ENCODE measurements at places on chromosomes 1 and 21.
A peak's percentile ranks its signal among the peaks of the same experiment; 100 is the strongest.

DNA sequence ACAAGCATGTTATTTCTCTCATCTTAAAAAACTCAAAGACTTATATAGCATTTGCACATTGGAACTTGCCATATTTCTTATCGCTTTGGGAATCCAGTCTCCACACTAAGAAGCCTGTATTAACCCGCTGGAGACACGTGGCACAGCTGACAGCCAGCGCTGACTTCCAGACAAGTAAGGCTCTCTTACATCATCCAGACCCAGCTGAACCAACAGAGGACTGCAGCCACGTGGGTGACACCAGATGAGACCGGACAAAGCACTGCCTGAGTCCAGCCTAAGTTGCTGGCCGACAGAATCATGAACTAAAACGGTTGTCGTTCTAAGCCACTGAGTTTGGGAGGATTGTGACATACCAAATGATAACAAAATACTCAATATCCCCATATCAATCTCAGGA, 6.3 kb upstream of the CD247 start:
- H3K36me3 ChIP-seq, result no peaks in the 10 kb centered on the region
- H3K27ac ChIP-seq, result no peak overlapping the region
- H3K27me3 ChIP-seq, result peaks cover 3% of the 10 kb centered on the region
- DNase-seq, result no peak

DNA sequence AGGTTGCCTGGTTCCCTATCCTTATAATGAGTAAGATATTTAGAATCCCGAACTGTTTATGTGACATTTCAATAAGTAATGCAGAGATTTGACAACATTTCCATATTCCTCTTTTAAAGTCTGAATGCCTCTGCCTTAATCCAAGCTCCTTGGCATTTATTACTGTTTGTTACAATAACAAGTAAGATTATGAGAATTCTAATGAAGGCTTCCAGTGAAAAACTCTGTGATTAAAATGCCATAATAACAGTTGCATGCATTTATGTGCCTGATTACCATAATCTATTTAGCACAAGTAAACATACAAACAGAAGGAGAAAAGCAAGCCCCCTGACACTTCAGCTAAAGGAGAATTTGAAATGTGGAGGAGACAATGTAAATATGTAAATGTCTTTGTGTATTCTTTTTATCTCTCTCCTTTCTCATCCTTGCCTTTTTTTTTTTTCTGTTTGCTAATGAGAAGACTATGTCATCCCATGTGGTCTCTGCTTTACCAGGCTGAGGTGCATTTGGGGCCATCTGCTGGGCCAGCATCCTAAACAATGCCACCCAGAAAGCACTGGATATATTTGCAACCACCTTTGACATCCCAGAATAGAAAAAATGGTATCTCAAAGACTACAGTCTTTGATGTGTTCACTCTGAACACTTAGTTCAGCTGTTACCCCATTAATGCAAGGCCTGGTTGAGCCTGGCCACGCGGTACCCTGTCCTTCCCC, 17.2 kb upstream of the OLIG2 start:
- no peak for DNase-seq
- no peak overlapping the region for H3K4me3 ChIP-seq

- H3K27me3 ChIP-seq, result peaks cover 47% of the 10 kb centered on the region
- DNase-seq, result no peak
- H3K27ac ChIP-seq, result no peak overlapping the region
- H3K4me3 ChIP-seq, result no peak overlapping the region
Measured at GRCh38 chr1:24878045-24878444, 52.0 kb downstream of the RUNX3 start.

- H3K36me3 ChIP-seq, result no peaks in the 10 kb centered on the region
- no peaks in the 10 kb centered on the region for H3K4me1 ChIP-seq
- no peak overlapping the region for H3K4me3 ChIP-seq
Measured at GRCh38 chr1:68149110-68149798, 83.1 kb downstream of the WLS start.

GRCh38 chr1:52676249-52676903, 21.8 kb downstream of the COA7 start:
- H3K27me3 ChIP-seq, result no peaks in the 10 kb centered on the region
- no peak overlapping the region for H3K4me3 ChIP-seq
- H3K4me1 ChIP-seq, result peaks cover 18% of the 10 kb centered on the region
- peaks cover 4% of the 10 kb centered on the region for H3K36me3 ChIP-seq
- no peak for DNase-seq

GRCh38 chr1:210359255-210359654, 30.6 kb downstream of the HHAT start:
- H3K36me3 ChIP-seq, result no peaks in the 10 kb centered on the region
- no peak for DNase-seq
- H3K4me1 ChIP-seq, result no peaks in the 10 kb centered on the region
- peaks cover 8% of the 10 kb centered on the region for H3K27me3 ChIP-seq

GRCh38 chr21:16095005-16095404, 365.2 kb downstream of the USP25 start:
- no peak overlapping the region for H3K4me3 ChIP-seq
- no peak overlapping the region for H3K27ac ChIP-seq
- DNase-seq, result no peak
- H3K4me1 ChIP-seq, result no peaks in the 10 kb centered on the region
- no peaks in the 10 kb centered on the region for H3K27me3 ChIP-seq

- H3K4me1 ChIP-seq, result no peaks in the 10 kb centered on the region
- no peaks in the 10 kb centered on the region for H3K27me3 ChIP-seq
- DNase-seq, result no peak
- H3K4me3 ChIP-seq, result no peak overlapping the region
- no peak overlapping the region for H3K27ac ChIP-seq
Measured at GRCh38 chr1:68585351-68585750, 88.5 kb upstream of the DEPDC1 start.

DNA sequence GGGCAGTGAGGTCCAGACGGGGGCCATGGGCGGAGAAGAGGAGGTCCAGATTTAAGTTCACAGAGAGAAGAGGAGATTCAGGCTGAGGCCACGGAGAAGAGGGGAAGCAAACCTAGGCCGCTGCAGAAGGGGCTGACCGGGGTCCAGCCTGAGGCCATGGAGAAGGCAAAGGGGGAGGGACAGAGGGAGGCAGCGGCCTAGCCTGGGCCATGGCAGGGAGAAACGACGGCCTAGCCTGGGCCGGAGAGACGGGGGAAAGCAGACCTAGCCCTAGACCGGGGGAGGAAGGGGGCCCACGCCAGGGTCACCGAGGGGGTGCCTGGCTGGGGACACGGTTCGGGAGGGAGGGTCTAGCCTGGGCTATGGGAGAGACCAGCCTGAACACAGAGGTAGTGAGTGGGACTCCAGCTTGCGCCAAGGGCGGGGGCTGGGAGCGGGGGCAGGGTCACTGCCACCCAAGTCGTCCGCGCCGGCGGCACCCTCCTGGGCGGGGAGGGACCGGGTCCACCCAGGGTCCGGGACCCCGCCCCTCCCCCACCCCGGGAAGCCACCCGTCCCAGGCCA, 459 bp downstream of the CAPZB start:
- no peak for DNase-seq
- peak overlapping the region; percentile 95 for H3K4me3 ChIP-seq
- H3K36me3 ChIP-seq, result peaks cover 15% of the 10 kb centered on the region
- peak overlapping the region; percentile 95 for H3K27ac ChIP-seq
- H3K27me3 ChIP-seq, result no peaks in the 10 kb centered on the region

- no peak overlapping the region for H3K4me3 ChIP-seq
- H3K4me1 ChIP-seq, result no peaks in the 10 kb centered on the region
- H3K27me3 ChIP-seq, result peaks cover 6% of the 10 kb centered on the region
- no peak overlapping the region for H3K27ac ChIP-seq
- no peak for DNase-seq
Measured at GRCh38 chr21:31766899-31767298, 35.0 kb upstream of the SCAF4 start.

GRCh38 chr1:24955161-24955560, 25.1 kb upstream of the RUNX3 start:
- H3K4me1 ChIP-seq, result peaks cover 84% of the 10 kb centered on the region
- no peak for DNase-seq
- peak overlapping the region; percentile 87 for H3K4me3 ChIP-seq
- H3K36me3 ChIP-seq, result peaks cover 61% of the 10 kb centered on the region
- no peaks in the 10 kb centered on the region for H3K27me3 ChIP-seq
- H3K27ac ChIP-seq, result peak overlapping the region; percentile 96

DNA sequence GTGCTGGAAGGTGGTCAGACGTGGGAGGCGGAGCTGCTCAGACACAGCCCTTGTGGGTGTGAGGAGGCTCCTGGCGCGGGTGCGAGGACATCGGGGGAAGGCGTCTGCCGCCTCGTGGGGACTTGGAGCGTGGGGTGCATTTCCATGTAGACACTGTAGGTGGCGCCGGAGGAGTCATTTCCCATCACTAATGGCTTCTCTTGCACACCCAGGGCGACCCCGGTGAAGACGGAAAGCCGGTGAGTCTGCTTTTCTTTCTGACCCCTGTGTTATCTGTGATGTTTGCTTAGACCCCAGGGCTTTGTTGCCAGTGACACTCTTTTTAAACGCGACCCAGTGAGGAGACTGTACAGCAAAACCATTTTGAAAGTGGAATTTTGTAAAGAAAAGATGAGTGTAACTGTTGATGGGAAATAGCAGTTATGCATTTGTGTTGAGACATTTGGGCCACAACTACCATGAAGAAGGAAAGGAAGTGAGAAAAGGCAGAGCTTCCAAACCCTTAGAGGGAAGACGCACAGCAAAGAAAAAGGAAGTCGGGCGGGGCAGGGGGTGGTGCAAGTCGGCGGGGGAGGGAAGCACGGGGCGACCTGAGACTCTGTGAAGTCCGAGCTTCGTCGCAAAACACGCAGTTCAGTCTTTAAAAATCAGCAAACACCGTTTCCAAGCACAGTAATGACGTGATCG, 64.0 kb downstream of the SLC19A1 start:
- peak overlapping the region; percentile 86 for H3K27ac ChIP-seq
- H3K36me3 ChIP-seq, result no peaks in the 10 kb centered on the region
- no peaks in the 10 kb centered on the region for H3K27me3 ChIP-seq
- peak; percentile 80 for DNase-seq
- peaks cover 34% of the 10 kb centered on the region for H3K4me1 ChIP-seq

DNA sequence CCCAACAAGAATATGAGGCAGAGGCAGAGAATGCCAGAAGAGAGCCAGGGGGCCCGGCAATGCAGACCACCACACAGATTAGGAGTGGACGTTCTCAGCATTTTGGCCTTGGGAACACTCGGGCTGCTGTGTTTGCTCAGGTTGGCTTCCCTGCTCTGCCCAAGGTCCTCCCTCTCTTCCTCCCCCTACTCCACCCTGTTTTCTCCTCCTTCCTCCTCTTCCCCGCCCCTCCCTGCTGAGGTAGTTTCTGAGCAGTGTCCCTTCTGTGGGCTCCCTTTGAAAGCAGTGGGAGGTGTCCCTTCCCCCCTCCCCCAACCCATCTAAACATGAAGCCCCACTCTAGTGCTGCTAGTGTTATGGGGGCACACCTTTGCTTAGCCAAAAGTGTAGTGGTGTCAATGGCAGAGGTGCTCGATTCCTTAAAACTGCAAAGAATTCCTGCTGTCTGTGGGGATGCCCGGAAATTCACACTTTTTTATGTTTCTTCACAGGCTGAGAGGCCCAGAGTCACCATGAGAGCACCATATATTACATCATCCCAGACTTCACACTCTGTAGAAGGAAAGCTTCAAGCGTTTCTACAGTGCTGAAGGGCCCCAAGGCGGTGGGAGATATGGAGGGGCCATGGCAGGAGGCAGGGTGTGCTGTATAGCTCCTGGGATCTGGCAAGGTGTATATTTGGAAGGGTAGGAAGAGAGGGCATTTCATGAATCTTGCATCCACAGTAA, at the start of gene HHIPL2:
Gene HHIPL2 (minus strand): TSS at position 161 of the 728 bp plus-strand sequence. CDS start 60 bp downstream, at position 101.
- no peak within 1 kb of the TSS for H3K4me3 ChIP-seq
- no peak within 1 kb of the TSS for H3K27ac ChIP-seq
- peaks cover 15% of the 10 kb centered on the region for H3K27me3 ChIP-seq
- no peaks in the 10 kb centered on the region for H3K36me3 ChIP-seq

GRCh38 chr1:183881387-183882131, 76.6 kb downstream of the RGL1 start:
- H3K4me3 ChIP-seq, result no peak overlapping the region
- DNase-seq, result no peak
- H3K27me3 ChIP-seq, result no peaks in the 10 kb centered on the region

DNA sequence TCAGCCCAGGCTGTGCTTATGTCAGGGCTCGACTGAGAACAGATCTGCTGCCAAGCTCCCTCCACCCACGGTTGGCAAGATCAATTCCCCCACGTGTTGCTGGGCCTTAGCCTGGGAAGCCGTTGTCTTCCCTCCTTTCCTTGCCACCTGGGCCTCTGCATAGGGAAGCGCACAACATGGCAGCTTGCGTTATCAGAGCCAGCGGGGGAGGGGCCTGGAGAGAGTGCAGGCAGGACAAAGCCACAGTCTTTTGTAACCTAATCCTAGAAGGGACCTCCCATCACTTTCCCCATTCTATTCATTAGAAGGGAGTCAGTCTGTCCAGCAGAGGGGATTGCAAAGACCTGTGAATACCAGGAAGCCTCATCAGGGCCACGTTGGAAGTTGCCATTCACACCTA, 17.0 kb upstream of the IGSF21 start:
- peaks cover 13% of the 10 kb centered on the region for H3K27me3 ChIP-seq
- H3K27ac ChIP-seq, result no peak overlapping the region
- H3K4me1 ChIP-seq, result no peaks in the 10 kb centered on the region
- no peak for DNase-seq

DNA sequence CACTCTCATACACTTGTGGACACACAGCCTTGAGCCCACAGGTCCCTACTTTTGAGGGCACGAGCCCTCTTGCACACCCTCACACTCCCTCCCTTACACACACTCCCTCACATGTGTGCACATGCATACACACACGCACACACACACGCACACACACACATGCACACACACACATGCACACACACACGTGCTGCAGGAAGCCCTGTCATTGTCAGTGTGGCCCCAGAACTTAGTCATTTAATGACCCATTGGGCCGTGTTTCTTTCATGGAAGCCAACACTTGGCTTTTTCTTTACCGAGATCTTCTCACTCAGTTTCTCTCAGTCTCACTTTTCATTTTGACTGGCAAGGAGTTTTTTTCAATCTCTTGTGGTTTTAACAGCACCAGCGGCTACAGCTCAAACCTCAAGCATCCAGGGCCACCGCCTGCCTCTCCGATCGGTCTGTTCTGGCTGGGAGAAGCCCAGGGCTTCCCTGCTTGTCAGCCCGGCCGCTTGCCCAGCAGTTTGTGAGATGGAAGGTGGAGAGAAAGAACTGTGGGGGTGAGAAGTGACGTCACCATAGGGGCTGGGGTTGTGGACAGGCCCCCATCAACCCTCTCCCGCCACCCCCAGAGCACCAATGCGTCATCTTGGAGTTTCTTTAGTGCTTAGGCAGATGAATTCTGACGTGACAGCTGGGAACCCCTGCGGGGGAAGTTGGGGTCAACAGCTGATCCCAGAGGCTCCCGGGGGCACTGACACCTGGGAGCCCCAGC, 15.8 kb upstream of the TNFRSF8 start:
- H3K27ac ChIP-seq, result no peak overlapping the region
- no peak overlapping the region for H3K4me3 ChIP-seq
- H3K36me3 ChIP-seq, result no peaks in the 10 kb centered on the region
- H3K27me3 ChIP-seq, result peaks cover 15% of the 10 kb centered on the region
- DNase-seq, result peak; percentile 67

- H3K27ac ChIP-seq, result peak overlapping the region; percentile 23
- H3K4me1 ChIP-seq, result peaks cover 16% of the 10 kb centered on the region
- peak overlapping the region; percentile 7 for H3K4me3 ChIP-seq
Measured at GRCh38 chr1:154809436-154810413, 60.4 kb downstream of the KCNN3 start.

Data from activated naive CD8-positive, alpha-beta T cell treated with anti-CD3 and anti-CD28 coated beads, Interleukin-2, amount 10 ng/mL, durations not matched to agents 7 days and 5 days (primary cell).